ENCODE measurements at places on chromosomes 16 and 17. TPM values are rescaled to one million over a fixed set of nuclear protein-coding genes. Genes with fewer than 3 reads are reported as not detected.

GRCh38 chr16:51167170-51167895 is 16.3 kb upstream of the SALL1 start:
- DNase-seq = no peak

GRCh38 chr17:63766754-63767153 is 6.6 kb downstream of the CCDC47 start:
- DNase-seq = no peak

- no peak for DNase-seq
These were observed 6.9 kb upstream of the ITGA3 start for GRCh38 chr17:50048988-50049387.

The FSCN2 gene
- total RNA-seq = 3.3 TPM

The ABCC3 gene
- 41.7 TPM for total RNA-seq

Data from lower lobe of right lung (tissue), 2 donors.